ENCODE measurements at places on chromosomes 7 and 10.

- DNase-seq: no peak
Observed at GRCh38 chr7:70726294-70726693, 405.6 kb upstream of the GALNT17 start.

GRCh38 chr7:136997735-136998134, 129.3 kb downstream of the CHRM2 start:
- no peak for DNase-seq

- DNase-seq: no peak
Observed at GRCh38 chr7:366161-366803, 76.3 kb downstream of the FOXL3 start.

DNA sequence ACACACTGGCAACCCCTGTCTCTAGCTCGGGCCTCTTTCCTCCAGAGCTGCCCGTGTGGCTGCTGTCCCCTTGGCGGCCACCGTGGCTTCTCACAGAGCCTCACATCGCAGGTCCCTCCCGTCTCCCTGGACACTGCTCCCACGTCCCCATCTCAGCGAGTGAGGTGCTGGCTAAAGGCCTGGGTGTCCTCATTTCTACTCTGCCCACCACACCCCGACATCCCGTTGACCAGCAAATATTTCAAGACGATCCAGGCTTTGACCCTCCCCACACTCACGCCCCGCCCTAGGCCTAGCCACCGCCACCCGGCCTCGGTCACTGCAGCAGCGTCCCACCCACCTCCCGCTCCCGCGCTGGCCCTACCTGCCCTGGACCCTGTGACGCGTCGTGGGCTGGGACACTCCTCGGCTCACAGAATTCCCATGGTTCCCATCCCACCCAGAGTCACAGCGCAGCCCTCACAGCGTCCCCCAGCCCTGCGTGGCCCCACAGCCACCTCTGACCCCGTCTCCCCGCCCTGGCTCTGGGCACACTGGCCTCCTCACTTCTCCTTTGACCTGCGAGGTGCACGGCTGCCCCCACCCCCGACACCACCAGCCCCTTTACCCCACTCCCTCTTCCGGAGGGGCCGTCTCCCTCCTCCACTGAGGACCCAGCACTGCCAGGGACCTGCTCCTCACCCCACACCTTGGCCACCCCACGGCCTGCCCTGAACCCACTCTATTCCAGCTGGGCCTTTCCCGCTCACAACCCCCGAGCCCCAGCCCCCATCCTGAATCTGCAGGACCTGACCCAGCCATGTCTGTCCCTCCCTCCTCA, 6.9 kb downstream of the ADAP1 start:
- DNase-seq: no peak

DNA sequence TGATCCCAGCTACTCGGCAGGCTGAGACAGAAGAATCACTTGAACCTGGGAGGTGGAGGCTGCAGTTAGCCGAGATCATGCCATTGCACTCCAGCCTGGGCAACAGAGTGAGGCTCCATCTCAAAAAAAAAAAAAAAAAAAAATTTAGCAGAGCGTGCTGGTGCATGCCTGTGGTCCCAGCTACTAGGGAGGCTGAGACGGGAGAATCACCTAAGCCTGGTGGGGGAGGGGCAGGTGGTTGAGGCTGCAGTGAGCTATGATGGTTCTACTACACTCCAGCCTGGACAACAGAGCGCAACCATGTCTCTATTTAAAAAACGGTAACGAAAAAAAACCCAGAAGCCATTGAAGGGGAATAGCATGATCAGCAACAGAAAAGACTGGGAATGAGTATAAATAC, 89.9 kb downstream of the ARHGAP12 start:
- DNase-seq: no peak

- DNase-seq: no peak
Observed at GRCh38 chr7:98777051-98777450, 92.8 kb downstream of the TMEM130 start.

GRCh38 chr7:65509368-65510186, 135.9 kb downstream of the ZNF92 start:
- DNase-seq: no peak

GRCh38 chr7:44625526-44626471, 19.4 kb downstream of the OGDH start:
- DNase-seq: no peak

GRCh38 chr7:45697576-45698136, 123.5 kb downstream of the ADCY1 start:
- no peak for DNase-seq

GRCh38 chr10:122208571-122209430, 62.3 kb upstream of the BTBD16 start:
- DNase-seq: no peak

GRCh38 chr7:71733107-71733870, 601.3 kb downstream of the GALNT17 start:
- DNase-seq: peak; percentile 68

GRCh38 chr10:122561212-122561611, 658 bp downstream of the DMBT1 start:
- DNase-seq: no peak

DNA sequence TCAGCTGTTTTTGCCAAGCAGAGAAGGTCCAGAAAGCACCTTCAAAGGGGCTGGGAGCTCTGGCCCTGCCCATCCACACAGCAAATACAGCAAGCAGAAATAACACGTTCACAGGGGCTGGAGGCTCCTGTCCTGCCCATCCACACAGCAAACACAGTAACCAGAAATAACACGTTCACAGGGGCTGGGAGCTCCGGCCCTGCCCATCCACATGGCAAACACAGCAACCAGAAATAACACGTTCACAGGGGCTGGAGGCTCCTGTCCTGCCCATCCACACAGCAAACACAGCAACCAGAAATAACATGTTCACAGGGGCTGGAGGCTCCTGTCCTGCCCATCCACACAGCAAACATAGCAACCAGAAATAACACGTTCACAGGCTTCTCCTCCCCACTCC, 558.1 kb downstream of the PTPRN2 start:
- no peak for DNase-seq

DNA sequence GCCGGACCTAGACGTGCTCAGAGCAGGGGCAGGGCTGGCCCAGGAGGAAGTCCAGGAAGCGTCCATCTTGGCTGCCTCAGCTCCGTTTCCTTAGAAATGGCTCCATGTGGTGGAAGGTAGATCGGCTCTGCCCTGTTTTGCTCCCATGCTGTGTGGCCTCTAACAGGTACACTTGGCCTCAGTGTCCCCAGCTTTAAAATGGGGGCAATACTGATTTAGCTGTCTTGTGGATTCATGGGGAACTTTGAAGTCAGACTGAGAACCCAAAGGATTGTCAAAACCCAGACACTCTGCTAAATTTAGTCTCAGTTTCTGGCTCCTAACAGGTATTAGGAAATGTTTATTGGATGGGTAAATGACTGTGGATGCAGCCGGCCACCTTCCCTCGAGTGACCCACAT, 15.9 kb downstream of the MTURN start:
- DNase-seq: no peak

GRCh38 chr7:103065667-103066066, 8.9 kb downstream of the FBXL13 start:
- peak; percentile 24 for DNase-seq

GRCh38 chr10:48467669-48468068, 137.2 kb downstream of the ARHGAP22 start:
- DNase-seq: no peak

GRCh38 chr7:152126741-152127140, 101.3 kb downstream of the GALNT11 start:
- no peak for DNase-seq

GRCh38 chr10:118213436-118213835, 128.7 kb downstream of the FAM204A start:
- no peak for DNase-seq

DNA sequence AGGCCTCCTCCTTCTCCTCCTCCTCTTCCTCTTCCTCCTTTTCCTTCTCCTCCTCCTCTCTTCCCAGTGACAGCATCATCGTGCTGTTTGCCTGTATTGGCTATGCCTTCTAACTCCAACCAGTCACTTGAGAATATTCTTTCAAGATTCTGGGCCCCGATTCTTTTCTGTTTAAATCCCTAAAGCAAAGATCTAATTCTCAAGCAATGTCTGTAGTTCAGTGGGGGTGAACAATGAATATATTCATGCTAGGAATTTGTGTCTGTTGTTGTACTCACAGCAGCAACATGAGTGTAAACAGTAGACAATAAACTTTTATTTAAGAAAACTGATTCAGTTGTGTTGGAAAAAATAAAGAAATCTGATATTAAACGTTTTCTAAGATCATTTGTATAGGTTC, 30.7 kb downstream of the NUDT5 start:
- no peak for DNase-seq

DNA sequence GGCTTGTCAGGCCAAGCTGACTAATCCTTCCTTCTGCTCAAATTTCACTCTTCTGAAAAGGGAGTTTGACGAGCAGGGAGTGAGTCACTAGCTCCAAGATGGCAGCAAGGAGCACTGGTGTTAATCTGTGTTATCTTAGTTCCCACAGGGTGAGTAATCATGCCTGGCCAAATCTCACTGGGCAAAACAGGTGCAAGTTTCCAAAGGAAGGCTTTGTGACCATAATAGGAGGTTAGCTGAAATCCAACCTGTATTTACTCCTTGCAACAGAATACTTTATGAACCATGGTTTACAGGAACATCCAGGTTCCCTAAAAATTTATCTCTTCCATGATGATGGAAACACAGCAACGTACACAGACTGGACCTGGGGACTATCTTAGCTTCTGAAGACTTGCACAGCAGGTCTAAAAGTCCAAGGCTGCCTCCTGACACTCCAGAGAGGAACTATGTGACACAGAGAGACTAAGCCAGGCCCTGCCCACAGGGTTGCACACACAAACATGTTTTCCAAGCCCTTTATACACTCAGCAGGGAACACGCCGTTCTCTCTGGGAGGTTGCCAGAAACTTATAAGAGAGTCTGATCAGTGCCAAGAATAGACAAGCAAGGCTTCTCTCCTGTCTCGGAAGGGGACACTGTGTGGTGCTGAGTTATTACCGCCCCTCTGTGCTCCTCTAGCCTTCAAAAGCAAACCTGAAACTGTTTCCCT, 46.3 kb downstream of the PDK4 start:
- no peak for DNase-seq

DNA sequence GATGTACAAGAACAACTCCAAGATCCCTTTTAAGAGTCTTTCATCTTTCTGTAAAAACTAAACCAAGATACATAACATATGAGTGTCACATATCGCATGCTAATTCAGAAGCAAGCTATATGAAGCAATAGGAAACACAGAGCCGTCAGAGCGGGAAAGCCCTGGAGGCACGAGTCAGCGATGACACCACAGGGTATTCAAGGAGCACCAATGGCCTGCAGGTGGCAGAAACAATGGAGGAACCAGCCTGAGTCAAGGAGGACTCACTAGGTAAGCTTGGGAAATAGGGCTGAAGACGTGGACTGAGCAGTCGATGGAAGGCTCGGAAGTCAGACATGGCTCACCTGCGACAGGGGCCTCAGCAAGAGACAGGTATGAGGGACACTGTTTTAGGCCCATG, 214.4 kb downstream of the FAM107B start:
- peak; percentile 51 for DNase-seq

- DNase-seq: no peak
Observed at GRCh38 chr7:64951250-64951848, 39.5 kb downstream of the ZNF117 start.

All from stimulated activated CD4-positive, alpha-beta T cell treated with anti-CD3 and anti-CD28 coated beads, Interleukin-4, amount 100 ng/mL, for 48 hours (primary cell).